Vagina (tissue), 2 donors: ENCODE measurements at places on chromosomes 12 and 14. TPM values are rescaled to one million over a fixed set of nuclear protein-coding genes. Genes with fewer than 3 reads are reported as not detected.
A peak's percentile ranks its signal among the peaks of the same experiment; 100 is the strongest.

SLC5A8 gene
- total RNA-seq: not detected

TRPV4 gene
- 5.6 TPM for total RNA-seq

PTPRR gene
- 0.98 TPM for total RNA-seq

ADCY4 gene
- total RNA-seq: 32.7 TPM

PIWIL1 gene
- total RNA-seq: not detected

JKAMP gene
- total RNA-seq: 45.9 TPM

KRT73 gene
- not detected for total RNA-seq

- H3K36me3 ChIP-seq: no peaks in the 10 kb centered on the region
- no peaks in the 10 kb centered on the region for H3K27me3 ChIP-seq
- no peak for DNase-seq
- H3K4me3 ChIP-seq: peak overlapping the region; percentile 49
Observed at GRCh38 chr12:51819736-51820525, 28.6 kb downstream of the FIGNL2 start.

GRCh38 chr12:95200128-95200894, 17.0 kb downstream of the FGD6 start:
- no peaks in the 10 kb centered on the region for H3K27me3 ChIP-seq
- H3K36me3 ChIP-seq: no peaks in the 10 kb centered on the region
- peaks cover 42% of the 10 kb centered on the region for H3K4me1 ChIP-seq
- H3K27ac ChIP-seq: peak overlapping the region; percentile 64
- no peak overlapping the region for H3K4me3 ChIP-seq

- H3K27ac ChIP-seq: no peak overlapping the region
- DNase-seq: no peak
- peaks cover 17% of the 10 kb centered on the region for H3K36me3 ChIP-seq
- H3K4me3 ChIP-seq: no peak overlapping the region
- peaks cover 22% of the 10 kb centered on the region for H3K4me1 ChIP-seq
Observed at GRCh38 chr12:124490584-124491305, 76.7 kb downstream of the NCOR2 start.

DNA sequence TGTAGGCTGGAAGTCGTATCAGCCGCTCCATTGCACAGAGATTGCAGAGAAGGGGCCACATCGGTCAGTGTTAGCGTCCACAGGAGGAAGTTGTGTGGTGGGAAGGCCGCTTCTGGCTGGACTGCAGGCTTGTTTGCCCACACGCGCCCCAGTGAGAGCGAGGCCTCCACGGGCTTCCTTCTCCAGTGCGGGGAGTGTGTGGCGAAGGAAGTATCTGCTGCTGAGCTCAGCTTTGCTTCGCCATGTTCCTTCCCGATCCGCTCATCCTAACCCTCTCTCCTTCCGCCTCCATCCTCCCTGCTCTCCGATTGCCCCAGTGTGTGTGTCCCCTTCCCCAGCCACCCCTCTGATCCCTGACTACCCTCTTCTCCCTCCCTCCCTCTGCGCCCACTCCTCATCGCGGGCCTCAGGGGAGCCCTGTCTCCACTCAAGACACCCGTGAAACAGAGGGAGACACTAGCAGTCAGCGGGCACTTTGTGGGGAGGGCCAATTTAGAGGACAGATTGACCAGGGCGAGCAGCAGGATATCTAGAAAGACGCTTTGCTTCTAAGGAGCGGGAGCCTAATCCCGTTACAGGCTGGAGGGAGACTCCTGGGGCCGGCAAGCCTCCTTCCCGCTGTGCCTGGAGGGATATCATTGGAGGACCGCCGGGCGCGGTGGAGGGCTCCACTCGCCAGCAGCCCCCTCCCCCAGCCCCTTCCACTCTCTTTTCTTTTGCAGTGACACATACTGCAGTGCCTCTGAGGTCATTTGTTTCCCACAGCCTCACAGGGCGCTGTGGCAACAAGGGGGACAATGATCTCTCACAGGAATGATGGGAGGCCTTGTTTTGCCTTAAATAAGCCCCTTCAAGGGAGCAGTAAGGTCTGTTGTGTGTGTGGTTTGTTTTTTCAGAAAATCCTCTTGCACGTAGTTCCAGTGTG, 428.8 kb downstream of the ZFP36L1 start:
- no peak for DNase-seq
- H3K4me3 ChIP-seq: no peak overlapping the region

- no peak overlapping the region for H3K27ac ChIP-seq
- no peaks in the 10 kb centered on the region for H3K36me3 ChIP-seq
- H3K4me3 ChIP-seq: no peak overlapping the region
- no peak for DNase-seq
- no peaks in the 10 kb centered on the region for H3K4me1 ChIP-seq
- no peaks in the 10 kb centered on the region for H3K27me3 ChIP-seq
Observed at GRCh38 chr12:39824505-39825212, 205.1 kb upstream of the ABCD2 start.

GRCh38 chr14:24071144-24071697, at the start of gene CPNE6:
Gene CPNE6, plus strand, starts transcription at chr14:24071562. Its CDS starts 1,375 bp downstream, at chr14:24072937.
- no peak within 1 kb of the TSS for H3K27ac ChIP-seq

GRCh38 chr14:99518441-99519346, 37.5 kb downstream of the CCNK start:
- peaks cover 25% of the 10 kb centered on the region for H3K4me1 ChIP-seq
- no peak overlapping the region for H3K4me3 ChIP-seq
- no peaks in the 10 kb centered on the region for H3K36me3 ChIP-seq
- H3K27ac ChIP-seq: no peak overlapping the region
- no peak for DNase-seq

DNA sequence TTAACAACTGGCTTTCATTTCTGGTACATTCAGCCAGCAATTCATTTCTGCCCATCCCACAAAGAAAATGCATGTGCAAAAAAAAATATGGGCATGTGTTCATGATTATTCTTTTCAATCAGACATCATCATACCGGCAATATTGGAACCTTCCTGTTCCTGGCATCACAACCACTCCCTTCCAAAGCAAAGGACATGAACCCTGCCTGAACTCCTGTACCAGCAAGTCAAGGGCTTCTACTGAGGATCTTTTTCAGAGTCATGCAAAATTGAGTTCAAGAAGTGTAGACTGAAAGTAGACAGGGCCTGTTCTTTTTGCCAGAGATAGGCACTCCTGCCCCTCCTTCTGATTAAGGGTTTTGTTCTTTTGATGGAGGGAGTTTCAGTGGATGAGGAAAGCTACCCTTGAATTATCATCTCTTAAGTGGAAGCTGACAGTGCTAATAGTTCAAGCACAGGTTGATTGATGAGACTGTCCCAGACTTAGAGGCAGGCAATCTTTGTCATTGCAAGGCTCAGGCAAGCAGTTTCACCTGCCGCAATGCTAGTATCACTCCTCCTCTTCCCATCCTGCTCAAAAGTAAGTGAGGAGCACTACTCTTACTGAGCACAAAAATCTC, 22.3 kb upstream of the DIO2 start:
- H3K4me3 ChIP-seq: no peak overlapping the region
- H3K36me3 ChIP-seq: no peaks in the 10 kb centered on the region
- no peak overlapping the region for H3K27ac ChIP-seq
- DNase-seq: no peak
- H3K27me3 ChIP-seq: no peaks in the 10 kb centered on the region

- H3K4me3 ChIP-seq: no peak overlapping the region
- peaks cover 25% of the 10 kb centered on the region for H3K4me1 ChIP-seq
- no peak for DNase-seq
Observed at GRCh38 chr12:124842073-124842749, 21.5 kb downstream of the SCARB1 start.

DNA sequence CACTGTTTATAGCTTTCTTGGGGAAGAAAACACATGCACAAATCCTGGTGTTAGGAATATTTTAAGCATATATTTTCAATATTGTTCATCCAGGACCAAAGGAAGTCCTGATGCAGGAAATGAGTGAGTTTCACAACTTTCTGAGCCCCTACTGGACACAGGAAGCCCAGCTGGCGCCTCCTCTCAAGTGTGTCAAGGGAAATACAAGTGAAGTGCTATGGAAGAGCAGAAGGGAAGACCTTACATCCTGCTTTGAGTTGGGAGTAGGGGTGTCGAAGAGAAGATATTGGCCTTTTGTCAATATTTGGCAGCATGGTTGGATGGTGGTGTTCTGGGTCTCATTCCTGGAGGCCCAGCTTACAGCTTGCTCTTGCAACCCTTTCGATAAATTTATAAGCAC, 66.1 kb upstream of the ZDHHC17 start:
- H3K36me3 ChIP-seq: no peaks in the 10 kb centered on the region
- H3K27ac ChIP-seq: no peak overlapping the region
- no peak overlapping the region for H3K4me3 ChIP-seq
- no peaks in the 10 kb centered on the region for H3K4me1 ChIP-seq
- DNase-seq: no peak

DNA sequence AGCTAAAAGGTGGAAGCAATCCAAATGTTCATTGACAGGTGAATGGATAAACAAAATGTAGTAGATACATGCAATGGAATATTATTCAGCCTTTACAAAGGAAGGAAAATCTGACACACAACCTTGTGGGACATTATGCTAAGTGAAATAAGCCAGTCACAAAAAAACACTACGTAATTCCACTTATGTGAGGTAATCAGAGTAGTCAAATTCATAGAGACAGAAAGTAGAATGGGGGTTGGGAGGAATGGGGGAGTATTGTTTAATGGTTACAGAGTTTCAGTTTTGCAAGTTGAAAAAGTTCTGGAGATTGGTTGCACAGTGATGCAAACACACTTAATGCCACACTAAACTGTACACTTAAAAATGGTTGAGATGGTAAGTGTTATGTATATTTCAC, 62.8 kb downstream of the LIN52 start:
- no peaks in the 10 kb centered on the region for H3K4me1 ChIP-seq
- no peaks in the 10 kb centered on the region for H3K27me3 ChIP-seq
- no peak overlapping the region for H3K4me3 ChIP-seq
- no peaks in the 10 kb centered on the region for H3K36me3 ChIP-seq
- H3K27ac ChIP-seq: no peak overlapping the region
- no peak for DNase-seq

DNA sequence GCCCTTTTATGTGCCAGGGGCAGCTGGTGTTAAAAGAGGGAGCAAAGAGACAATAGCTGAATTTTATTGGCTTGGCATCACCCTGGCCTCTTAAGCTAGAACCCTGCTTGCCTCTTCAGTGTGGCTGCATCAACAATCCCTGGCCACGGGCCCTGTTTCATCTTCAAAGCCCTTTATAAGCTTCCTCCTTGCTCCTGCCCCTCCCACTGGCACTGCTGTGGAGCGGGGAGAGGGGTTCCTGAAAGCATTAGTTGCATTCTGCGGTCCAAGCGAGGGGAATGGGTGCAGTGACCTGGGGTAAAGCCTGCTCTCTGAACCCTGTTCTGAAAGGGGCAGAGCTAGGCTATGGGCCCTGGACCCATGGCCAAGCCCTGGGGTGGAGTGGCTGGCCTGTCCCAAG, 220 bp upstream of the KRT83 start:
- H3K36me3 ChIP-seq: no peaks in the 10 kb centered on the region
- no peak for DNase-seq
- H3K27me3 ChIP-seq: no peaks in the 10 kb centered on the region
- no peak overlapping the region for H3K27ac ChIP-seq
- no peaks in the 10 kb centered on the region for H3K4me1 ChIP-seq
- H3K4me3 ChIP-seq: no peak overlapping the region

GRCh38 chr14:71449316-71450055, 482.7 kb upstream of the RGS6 start:
- H3K36me3 ChIP-seq: no peaks in the 10 kb centered on the region
- H3K4me1 ChIP-seq: no peaks in the 10 kb centered on the region
- no peak overlapping the region for H3K27ac ChIP-seq
- H3K27me3 ChIP-seq: no peaks in the 10 kb centered on the region

DNA sequence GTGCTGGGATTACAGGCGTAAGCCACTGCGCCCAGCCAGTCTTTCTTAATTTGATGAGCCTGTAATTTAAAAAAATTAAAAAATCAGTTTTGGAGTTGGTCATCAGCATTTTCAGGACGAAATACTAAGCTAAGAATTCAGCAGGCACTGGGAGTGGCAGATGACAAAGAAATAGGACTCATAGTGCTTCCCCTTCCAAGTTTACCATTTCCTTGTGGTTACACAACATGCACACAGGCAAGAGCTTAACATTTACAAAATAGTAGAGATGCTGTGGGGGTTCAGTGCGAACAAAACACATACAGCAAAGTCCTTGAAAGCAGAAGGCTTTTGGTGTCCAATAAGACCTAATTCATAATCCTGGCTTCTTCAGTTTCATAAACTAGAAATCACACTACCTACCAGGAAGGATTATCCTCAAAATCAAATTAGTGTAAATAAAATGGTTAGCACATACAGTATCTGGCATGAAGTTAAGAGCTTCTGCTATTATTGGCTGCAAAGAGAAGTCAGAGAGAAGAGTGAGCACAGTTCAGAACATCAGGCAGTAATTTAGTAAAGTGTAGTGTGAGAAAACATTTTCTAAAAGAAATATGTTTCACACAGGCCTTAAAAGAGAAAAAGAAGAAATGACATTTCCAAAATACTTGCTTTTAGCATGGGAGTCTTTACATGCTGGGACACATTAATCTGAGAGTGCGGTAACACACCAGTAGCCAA, 22.2 kb upstream of the KIF21A start:
- no peak overlapping the region for H3K27ac ChIP-seq
- no peaks in the 10 kb centered on the region for H3K36me3 ChIP-seq
- no peaks in the 10 kb centered on the region for H3K4me1 ChIP-seq
- DNase-seq: no peak

DNA sequence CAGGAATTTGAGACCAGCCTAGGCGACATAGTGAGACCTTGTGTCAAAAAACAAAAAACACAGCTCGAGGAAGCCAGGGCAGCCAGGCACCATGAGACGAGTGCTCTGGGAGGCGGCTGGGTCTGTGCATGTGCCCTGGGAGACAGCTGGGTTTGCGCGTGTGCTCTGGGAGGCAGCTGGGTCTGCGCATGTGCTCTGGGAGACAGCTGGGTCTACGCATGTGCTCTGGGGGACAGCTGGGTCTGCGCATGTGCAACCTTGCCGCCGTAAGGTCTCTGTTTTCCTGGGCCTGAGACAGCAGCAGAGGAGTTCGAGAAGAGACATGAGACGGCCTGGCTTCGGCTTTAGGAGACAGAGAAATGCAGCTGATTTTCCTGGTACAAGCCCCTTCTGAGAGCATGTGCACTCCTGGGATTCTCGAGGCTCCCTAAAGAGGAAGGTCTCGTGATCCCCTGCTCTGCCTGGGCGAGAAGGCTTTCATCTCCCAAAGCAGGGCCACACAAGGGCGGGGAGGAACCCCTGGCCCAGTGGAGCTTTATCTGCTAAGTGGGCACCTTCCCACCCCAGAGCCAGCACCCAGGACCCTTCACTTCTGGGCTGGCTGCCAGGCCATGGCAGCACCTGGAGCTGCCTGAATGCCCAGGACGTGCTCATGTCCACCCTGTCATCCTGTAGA, 3.5 kb upstream of the BDKRB1 start:
- peak overlapping the region; percentile 57 for H3K27ac ChIP-seq
- DNase-seq: no peak
- no peak overlapping the region for H3K4me3 ChIP-seq
- H3K36me3 ChIP-seq: no peaks in the 10 kb centered on the region
- H3K4me1 ChIP-seq: peaks cover 35% of the 10 kb centered on the region
